Stromal cell of bone marrow (primary cell): ENCODE measurements at places on chromosomes 5 and 9.

DNA sequence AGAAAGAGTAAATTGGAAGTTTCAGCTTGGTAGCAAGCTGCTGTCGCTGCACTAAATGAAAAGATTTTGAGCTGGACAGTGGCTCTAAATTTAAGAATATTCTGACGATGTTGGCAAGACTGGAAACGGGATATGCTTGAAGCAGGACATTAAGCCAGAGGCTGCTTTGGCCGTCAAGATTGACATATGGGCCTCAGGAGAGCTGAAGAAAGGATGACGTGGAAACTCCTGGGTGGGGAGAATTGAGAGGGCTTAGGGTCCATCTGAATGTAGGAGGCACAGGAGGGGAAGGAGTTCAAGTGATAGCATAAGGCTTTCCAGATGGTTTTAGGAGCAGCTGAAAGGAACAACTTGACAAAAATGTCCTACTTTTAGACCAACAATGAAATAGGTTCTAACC, 108.9 kb downstream of the PAPPA start:
- no peak for DNase-seq

DNA sequence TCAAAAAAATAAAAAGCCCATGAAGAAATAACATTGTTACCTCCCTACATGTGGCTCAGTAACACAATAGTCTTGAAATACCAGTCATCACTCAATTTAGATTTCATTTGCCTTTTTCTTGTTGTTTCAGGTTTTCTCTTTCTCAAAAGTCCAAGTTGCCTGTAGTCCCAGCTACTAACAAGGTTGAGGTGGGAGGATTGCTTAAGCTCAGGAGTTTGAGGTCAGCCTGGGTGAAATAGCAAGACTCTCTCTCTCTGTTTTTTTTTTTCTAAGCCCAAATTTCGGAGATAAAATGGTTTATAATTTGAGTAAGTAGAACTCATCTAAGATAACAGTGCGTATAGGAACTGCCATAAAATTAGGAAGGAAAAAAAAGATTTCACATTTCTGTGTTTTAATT, 17.5 kb upstream of the NDUFS4 start:
- DNase-seq: no peak

- peak; percentile 17 for DNase-seq
Observed at GRCh38 chr9:6873857-6874256, 116.1 kb downstream of the KDM4C start.

DNA sequence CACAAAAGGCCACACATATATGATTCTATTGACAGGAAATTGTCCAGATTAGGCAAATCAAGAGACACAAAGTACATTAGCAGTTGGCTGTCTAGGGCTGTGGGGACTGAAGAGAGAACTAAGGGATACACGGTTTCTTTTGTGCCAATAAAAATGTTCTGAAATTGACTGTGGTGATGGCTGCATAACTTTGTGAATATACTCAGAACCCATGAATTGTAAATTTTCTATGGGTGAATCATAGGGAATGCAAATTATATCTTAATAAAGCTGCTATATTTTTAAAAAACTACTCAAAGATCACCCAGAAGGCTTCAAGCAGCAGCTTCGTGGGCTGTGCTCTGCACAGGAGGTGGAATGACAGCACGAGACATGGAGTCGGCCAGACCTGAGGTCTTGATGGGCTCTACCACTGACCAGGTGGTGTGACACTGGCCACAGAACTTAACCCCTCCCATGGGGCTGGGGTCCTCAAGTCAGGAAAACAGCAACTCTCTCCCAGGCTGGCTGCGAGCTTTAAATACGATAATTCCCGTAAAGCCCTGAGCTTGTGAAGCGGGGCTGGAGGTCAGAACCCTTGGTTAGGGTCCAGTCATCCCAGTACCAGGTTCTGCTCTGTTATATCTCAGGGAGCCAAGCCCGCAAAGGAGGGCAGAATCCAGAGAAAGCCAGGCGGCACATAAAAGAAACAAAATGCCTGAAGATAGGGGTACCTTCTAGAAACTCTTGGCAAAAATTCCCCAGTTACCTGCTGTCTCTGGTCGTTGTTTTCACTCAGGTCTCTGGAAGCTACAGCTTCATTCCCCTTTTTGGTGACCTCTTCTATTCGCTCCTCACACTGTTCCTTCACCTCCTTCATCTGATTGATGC, 59.1 kb downstream of the GOLM1 start:
- DNase-seq: peak; percentile 31

DNA sequence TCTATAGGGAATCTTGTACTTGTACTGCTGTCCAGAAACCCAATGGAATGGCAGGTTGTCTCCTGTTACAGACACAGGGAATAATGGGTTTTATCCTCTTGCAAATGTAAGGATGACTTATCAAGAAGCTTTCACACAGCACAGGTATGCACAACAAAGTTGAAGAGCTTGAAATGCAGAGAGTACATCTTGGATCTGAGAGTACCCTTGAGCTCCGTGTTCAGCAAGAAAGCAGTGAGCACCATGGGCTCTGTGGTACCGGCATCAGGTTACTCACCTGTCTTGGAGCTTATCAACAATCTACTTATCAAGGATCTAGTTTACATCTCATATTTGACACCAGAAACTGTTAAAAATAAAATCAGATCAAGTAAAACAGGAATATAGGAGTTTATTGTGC, 22.0 kb upstream of the EMB start:
- no peak for DNase-seq

DNA sequence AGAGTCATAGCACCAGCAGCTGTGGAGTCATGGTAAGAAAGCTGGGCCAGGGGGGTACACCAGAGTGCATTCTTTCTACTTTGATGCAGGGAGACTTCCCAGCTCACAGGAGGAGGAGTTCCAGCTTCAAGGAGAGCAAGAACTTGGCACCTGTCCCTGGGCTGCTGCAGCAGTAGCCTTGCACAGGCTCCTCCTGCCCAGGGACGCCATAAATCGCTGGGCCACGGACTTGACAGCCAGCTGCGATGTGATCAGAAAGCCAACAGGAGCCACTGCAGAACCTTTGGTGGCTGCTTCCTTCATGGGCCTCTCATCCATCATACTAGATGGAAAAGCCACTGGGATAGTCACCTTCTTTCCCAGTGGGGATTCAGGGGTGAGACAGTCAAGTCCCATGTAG, 234.7 kb downstream of the NMUR2 start:
- no peak for DNase-seq

DNA sequence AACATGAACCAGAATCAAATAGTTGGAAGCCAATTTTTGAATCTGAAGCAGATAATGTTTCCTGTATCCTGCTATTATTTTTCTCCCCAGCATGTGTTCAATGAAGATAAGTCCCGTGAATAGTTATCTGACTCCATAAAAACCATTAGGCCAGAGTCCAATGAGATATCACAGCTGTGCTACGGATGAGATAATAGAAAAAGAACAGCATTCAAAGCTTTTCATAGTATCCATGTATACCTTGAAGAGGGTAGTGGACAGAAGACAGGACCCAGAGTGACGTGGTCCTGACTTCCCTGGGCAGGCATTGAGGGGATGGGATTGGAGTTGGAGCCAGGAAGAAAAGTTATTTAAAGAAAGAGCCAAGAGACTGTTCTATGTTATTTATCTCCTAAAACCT, 50.7 kb upstream of the C6 start:
- no peak for DNase-seq

DNA sequence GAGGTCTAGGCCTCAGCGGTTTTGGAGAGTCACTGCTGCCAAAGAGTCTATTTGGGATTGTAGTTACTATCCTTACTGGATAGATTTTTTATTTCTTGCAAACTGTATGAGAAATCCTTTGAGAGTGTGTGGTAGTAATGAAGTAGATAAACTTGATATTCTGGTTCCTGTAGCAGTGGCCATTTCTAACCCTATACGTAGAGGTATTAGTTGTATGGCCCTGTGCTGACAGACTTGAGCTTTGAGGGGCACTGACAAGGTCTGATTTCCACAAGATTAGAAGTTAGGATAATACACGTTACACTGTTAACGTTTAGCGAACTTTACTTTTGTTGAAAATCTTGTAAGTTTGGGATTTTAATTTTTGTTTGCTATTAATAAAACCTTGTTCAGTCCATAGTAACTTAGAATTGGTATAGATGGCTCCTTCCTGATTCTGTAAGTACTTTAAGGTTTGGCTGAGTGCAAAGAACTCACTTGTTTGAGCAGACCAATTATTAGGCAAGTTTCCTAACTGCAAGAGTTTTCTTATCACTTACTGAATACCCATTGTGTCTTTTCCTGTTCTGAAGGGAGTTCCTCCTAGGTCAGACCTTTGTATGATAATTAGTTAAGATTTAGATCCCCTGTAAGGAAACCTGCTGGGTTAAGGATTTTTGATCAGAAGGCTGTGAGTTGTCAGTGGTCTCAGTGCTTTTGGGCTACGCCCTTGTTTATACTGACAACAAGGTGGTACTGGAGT, 31.4 kb downstream of the GCNT1 start:
- DNase-seq: no peak

GRCh38 chr9:98099346-98099745, 19.7 kb downstream of the TRIM14 start:
- no peak for DNase-seq

DNA sequence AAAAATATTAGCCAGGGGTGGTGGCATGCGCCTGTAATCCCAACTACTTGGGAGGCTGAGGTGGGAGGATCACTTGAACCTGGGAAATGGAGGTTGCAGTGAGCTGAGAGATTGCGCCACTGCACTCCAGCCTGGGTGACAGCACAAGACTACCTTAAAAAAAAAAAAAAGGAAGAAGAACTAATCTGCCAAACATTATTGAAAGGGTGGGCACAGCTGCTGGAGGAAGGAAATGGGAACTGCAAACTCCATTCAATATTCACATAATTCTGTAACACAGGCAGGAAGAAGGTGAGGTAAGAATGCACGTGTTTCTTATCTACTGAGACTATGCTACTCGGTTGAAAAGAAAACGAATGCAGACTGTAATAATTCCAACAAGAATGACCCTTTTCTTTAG, 121.1 kb upstream of the GNA14 start:
- no peak for DNase-seq

DNA sequence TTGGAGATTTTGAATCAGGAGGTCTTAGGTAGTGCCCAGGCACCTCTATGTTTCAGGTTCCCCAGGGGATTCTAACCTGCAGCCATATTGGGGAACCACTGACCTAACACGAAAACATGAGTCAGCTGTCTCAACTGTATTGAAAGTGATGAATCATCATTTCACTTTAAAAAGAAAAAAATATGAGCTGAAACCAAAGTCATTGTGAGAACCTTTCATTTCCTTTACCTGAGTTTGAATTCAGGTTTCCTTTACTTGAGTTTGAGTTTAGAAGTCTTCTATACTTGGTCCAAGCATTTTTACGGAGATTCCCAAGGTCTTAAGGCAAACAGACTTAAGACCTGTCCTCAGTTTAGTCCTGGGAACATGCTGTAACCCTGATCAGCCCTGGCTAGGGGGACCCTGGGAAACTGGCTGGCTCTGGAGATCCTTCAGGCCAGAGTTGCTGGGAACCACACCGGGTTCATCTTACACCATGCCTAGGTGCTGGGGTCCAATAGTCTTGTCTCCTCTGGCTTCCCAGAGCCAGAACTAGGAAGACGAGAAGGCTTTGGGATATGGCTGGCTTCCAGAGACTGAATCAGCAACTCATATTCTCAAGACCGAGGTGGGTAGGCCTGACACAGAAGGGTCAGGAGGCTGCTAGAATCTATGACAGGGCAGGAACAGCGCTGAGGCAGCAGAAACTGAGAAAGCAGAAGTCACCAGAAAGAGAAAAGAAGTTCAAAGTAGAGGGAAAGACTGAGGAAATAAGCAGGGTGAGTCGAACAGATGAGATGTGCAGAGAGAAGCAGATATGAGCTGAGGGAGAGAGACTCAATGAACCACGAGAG, 16.4 kb upstream of the PDCD1LG2 start:
- DNase-seq: peak; percentile 87

GRCh38 chr9:90801973-90802322, 329 bp downstream of the SYK start:
- DNase-seq: no peak

DNA sequence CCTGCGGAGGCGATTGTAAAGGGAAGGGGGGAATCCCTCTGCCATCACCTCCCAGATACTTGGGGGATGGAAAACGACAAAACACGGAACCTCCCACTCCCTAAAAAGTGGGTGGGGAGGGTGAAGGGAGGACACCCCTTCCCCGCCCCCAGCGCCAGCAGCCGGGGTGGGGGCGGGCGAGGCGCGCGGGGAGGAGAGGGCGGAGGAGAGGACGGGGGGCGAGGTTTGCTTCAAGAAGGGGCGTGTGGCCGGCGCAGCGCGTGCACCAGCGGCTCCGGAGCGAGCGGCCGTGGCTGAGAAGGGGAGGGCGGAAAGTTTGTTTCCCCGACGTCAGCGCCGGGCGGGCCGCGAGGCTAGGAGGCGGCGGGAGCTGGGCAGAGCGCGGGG, at the start of gene PRRX2:
TSS of gene PRRX2 (plus strand) at position 259 of the 387 bp plus-strand sequence. CDS start 221 bp downstream, outside the sequence.
- DNase-seq: peak; percentile 56
